Activated T-cell treated with anti-CD3 and anti-CD28 coated beads, Interleukin-2, amount 50 U/mL, for 72 hours (primary cell): ENCODE measurements at places on chromosomes 2 and 18. TPM values are rescaled to one million over a fixed set of nuclear protein-coding genes. Genes with fewer than 3 reads are reported as not detected.

GRCh38 chr2:7692657-7693161 is 775.5 kb downstream of the RNF144A start:
- no peak for DNase-seq

DNA sequence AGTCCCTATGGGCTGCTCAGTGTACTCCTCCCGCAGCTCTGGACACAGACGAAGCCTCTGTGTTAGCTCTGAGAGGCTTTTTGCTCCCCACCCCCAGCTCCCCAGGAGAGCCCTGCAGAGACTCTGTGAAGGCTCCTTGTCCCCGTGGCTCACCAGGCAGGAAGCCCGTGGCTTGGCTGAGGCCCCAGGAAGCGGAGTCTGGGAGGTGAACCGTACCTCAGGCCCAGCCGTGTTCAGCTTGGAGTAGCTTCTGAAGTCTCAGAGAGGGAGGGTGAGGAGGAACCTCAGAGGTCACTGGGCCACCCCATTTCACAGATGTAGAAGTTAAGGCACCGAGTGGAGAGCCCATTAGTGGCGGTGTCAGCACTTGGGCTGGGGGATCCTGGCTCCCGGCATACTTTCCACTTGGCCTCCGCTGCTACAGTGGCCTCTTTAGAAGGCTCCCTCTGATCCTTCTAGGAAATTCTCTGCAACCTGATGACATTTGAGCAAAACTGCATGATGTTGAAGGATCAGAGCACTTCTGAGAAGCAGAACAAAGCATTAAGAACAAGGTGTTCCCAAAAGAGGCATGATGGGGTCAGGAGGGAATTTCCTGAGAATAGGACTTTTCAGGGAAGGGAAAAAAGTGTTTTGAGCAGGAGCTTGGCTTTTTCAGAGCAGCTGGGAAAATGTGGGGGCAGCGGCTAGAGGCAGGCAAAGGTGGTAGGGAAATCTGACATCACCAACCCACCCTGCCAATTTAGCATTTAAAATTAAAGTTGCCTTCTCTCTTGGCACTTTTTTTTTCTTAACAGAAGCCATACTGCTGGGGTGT is 79.1 kb downstream of the MCFD2 start:
- no peak for DNase-seq

DNA sequence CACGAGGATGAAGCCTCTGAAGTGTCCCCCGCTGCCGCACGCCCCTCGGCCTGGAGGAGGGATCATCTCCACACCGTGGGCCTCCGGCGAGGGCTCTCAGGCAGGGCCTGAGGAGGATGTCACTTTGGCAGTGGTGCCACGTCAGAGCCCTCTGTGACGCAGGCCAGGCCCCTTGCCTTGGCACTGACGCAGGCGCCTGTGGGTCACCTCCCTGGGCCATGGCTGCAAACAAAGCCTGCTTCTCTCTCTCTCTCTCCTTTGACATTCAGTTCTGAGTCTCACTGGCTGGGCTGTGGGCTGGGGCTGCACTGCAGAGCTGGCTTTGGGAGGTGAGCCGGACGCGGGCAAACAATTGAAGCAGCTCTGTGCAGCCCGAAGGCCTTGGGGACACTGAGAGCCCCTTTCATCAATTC is 273.7 kb downstream of the TWIST2 start:
- no peak for DNase-seq

DNA sequence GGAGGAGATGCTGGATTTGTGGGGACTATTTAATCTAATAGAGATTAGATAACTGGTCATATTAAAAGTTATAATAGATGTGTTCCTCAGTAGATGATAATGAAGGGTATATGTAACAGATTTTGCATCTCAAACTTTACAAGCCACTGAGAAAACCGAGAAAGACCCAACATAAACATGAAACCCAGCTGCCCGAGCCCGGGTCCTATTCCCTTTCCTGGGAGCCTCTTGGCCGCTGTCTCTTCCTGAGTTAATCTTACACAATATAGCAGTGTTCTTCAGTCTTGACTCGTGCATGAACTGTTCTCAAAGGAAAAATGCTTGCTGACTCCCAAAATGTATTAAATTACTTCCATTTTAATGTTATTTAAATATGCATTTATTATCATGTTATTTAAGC is 94.5 kb downstream of the COPS8 start:
- no peak for DNase-seq

DNA sequence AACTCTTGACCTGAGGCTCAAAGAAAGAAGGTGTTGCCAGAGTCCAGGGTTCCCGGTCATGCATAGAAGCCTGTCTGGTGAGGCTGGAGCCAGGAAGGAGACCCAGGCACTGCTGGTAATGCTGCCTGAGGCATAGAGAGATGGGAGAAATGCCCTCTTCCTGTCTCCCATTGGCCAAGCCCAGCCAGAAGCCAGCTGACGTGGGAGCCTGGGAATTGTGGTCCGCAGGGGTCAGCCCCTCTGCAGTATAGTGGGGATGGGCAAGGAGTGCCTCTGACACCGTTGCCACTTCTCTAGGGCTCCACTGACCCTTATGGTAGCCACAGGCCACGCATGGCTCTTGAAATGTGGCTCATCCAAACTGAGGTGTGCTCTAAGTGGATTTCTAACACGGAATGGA is 95.7 kb downstream of the CTIF start:
- DNase-seq: no peak

- DNase-seq: no peak
Measured at GRCh38 chr2:162706770-162707169, 131.8 kb downstream of the KCNH7 start.

GRCh38 chr2:214545898-214546542 is 135.2 kb downstream of the VWC2L start:
- DNase-seq: no peak

DNA sequence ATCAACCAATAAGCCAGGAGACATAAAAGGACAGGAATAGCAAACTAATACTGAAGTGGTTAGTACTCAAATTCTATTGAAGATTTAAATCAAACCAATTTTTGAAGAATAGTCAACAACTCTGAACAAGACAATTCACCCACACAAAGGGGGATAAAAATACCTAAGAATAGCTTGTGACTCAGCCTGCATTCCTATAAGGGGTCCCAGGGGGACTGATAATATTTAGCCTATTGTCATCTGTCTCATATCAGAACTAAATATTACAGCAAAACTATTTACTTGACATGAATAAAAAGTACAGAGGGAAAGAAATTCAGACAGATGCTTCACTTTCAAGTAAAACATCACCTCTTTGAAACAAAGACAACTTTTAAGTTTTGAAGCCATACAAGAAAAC is 7.7 kb downstream of the ITSN2 start:
- no peak for DNase-seq

- no peak for DNase-seq
Measured at GRCh38 chr2:119795309-119796303, 35.9 kb downstream of the PTPN4 start.

GRCh38 chr2:223465793-223466192 is 136.4 kb downstream of the SCG2 start:
- no peak for DNase-seq

DNA sequence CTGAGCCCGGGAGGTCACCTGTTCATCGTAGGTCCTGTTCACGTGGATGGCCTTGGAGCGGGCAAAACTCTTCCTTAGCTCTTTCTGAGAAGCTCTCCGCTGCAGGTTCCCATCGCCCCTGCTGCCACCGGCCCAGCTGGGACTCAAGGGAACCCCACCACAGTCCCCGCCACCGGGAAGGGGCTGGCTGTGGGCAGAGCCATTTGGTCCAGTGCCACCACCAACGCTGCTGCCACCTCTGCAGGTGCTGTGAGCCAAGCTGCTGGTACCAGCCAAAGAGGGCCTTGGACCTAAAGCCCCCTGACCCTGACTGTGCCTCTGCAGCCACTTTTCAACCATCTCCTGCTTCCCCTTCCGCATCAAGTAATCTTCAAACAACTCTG is 586 bp downstream of the PDE11A start:
- no peak for DNase-seq

DNA sequence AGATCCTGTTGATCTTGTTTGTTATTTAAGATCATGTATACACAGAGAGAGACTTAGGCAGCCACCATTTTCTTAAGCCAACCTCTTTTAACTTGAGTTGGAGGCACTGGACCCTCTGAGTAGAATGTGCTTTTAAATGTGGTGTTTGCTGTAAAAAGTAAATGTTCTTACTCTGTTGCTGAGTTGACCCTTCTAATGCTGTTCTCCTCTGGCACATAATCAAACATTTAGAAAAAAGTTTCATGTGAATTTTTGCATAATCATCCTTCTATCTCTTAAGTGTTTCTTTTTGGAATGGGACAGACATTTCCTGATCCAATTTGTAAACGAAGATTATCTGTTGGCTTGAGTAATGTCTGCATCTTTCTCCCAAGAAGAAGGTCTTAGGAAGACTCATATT is 255.1 kb upstream of the ETAA1 start:
- no peak for DNase-seq

- peak; percentile 94 for DNase-seq
Measured at GRCh38 chr2:216498379-216499352, at the start of gene RPL37A. RPL37A (plus strand) TSS chr2:216498844; CDS start chr2:216498875, 31 bp downstream.

MORN2 gene
- total RNA-seq: 9.3 TPM

PIGN gene
- 28.2 TPM for total RNA-seq

SRD5A2 gene
- not detected for total RNA-seq

DNA sequence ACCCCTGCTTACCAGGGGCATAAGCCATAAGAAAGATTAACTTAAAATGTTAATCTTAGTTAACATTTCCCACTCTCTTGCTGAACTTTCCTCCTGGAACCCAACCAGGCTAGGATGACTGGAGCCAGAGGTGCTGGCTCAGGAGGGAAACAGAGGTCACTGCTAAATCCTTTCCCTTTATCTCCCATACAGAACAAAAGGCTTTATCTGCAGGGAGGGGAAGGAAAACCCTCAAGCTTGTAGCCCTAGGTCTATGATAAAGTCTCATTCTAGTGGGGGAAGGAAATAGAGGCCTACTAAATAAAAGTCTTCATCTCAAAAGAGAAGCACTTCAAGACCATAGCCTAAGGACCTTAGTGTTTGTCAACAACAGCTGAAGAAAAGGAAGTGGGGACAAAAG is 18.6 kb downstream of the HIBCH start:
- DNase-seq: no peak
